ENCODE measurements at places on chromosomes 6 and 20.
A peak's percentile ranks its signal among the peaks of the same experiment; 100 is the strongest.

DNA sequence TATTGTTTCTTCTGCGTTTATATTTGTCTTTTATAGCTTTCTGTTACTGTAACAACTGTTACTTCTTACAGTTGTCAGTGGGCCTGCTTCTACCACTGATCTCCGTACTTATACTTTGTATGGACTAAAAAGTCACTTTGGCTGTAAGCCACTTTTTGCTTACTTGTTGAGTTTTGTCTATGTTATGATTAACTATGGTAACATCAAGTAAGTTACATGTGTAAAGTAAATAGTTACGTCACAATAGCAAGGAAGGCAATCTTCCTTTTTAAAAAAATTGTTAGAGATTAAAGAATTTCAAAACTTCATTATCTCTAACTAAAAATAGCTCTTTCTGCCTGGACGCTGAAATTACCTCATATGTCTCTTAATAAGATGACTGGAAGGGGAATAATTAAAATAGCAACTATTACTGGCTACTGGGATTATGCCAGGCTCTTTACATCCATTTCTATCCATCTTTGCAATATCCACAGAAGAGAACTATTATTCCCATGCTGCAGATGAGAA is 10.9 kb downstream of the TFB1M start:
- DNase-seq = no peak

DNA sequence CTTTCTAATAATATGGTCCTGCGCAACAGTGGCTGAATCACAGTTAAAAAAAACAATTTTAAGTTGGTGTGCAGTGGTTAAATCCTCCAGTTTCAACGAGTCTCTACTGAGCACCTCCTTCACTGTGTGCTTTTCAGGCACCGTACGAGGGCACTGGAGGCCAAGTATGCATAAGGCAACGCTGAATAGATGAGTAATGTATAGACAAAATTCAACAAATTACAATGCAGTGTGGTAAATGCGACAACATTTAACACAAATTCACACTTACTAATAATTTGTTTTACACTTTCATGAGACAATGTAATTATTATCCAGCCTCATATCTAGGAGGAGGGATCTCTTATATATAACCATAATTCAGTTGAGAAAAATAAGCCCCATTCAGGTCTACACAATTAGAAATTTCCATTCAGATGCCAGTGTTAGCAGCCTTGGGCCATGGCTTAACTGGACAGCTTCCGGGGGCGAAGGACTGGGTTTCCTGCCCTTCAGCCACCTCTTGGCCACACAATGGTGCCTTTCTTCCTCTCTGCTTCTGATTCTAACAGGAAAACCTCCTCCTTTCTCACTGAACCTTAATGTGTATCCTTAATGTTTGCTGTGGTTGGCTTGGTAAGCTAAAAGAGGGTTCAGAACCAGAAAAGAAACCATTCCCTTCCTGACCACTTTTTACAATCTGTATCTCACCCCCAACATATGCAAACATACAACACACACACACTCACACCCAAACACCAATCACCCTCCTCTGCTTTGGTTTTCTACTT is 51.9 kb downstream of the B4GALT5 start:
- DNase-seq = peak; percentile 23

GRCh38 chr6:151130329-151130728 is 109.4 kb upstream of the AKAP12 start:
- DNase-seq = no peak

GRCh38 chr6:8075704-8076103 is 11.5 kb upstream of the BLOC1S5 start:
- DNase-seq = no peak

DNA sequence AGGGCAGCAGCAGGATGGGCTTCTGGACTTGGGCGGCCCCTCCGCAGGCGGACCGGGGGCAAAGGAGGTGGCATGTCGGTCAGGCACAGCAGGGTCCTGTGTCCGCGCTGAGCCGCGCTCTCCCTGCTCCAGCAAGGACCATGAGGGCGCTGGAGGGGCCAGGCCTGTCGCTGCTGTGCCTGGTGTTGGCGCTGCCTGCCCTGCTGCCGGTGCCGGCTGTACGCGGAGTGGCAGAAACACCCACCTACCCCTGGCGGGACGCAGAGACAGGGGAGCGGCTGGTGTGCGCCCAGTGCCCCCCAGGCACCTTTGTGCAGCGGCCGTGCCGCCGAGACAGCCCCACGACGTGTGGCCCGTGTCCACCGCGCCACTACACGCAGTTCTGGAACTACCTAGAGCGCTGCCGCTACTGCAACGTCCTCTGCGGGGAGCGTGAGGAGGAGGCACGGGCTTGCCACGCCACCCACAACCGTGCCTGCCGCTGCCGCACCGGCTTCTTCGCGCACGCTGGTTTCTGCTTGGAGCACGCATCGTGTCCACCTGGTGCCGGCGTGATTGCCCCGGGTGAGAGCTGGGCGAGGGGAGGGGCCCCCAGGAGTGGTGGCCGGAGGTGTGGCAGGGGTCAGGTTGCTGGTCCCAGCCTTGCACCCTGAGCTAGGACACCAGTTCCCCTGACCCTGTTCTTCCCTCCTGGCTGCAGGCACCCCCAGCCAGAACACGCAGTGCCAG is at the start of gene TNFRSF6B:
TNFRSF6B (plus strand) TSS at position 25 of the 729 bp plus-strand sequence; CDS start at position 141, 116 bp downstream.
- peak; percentile 27 for DNase-seq

GRCh38 chr6:100726666-100727065 is 154.5 kb downstream of the ASCC3 start:
- no peak for DNase-seq

GRCh38 chr6:5517796-5518195 is 256.5 kb downstream of the FARS2 start:
- DNase-seq = no peak

DNA sequence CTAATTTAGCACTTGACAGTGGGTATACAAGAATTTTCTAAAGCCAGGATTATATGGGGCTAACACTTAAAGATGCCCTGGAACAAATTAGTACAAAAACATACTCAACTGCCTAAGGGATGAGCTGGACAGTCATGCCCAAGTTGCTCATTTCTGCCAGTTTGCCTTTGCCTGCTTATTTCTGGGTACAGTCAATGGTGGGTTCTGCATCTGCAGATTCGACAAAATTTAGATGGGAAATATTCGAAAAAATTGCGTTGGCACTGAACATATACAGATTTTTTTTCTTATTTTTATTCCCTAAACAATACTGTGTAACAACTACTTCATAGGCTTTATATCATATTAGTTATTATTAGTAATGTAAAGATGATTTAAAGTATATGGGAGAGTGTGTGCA is 591.9 kb downstream of the EPM2A start:
- DNase-seq = no peak

GRCh38 chr6:56977192-56977591 is 22.3 kb downstream of the BEND6 start:
- no peak for DNase-seq

- DNase-seq = no peak
These were observed 155.0 kb upstream of the CITED2 start for GRCh38 chr6:139529420-139529819.

DNA sequence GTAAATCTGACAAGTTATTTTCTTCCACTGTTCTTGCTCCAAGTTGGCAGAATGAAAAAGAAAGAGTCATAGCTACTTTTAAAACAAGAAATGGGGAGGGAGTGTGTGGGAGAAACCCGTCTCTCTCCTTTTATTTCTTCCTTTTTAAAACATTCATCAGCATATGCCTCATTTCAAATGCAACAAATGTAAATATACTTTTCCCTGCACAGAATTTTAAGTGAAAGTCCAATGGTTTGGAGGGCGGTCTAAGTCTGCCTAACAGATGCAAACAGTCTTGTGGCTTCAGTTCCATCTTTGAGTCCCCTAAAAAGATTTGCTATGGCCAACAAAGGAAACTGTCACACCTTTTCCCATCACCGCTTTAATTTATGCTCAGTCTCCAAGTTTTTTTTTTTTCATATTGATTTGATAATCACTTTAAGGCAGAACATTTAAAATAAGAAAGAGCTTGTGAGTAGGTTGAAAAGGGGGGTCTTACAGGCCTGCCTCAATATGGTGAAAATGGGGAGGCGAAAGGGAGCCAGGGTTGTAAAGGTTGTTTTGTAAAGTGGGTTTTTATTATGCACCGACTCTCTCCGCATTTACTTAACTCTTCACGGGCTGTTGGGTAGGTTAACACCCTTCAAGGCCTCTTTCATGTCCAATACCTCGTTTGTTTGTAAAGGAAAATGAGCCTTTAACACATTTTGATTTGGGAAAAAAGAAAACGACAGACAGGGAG is 4.6 kb downstream of the TFAP2D start:
- no peak for DNase-seq

GRCh38 chr6:125571207-125571755 is 178.2 kb upstream of the HEY2 start:
- DNase-seq = no peak

DNA sequence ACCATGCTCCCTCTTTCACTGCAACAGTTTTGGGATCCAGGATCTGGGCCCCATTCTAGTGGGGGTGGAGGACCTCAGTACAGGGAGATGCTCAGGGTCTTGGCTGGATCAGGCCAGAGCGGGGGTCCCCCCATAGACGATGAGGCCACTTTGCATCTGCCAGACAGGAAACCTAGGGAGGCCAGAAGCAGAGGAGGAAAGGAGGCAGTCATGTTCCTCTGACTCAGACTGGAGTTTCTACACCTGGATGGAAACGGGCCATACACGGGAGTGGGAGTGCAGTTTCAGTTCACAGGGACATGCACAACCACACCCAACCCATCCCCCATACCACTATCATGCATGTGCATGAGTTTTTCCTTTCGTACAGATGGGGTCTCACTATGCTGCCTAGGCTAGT is 3.6 kb upstream of the EMILIN3 start:
- DNase-seq = no peak
